Activated T-helper 2 cell treated with anti-CD3 and anti-CD28 coated beads, Interferon-gamma antibody, Interleukin-2, Interleukin-4, amounts not matched to agents 10 μg/mL and 5 μg/mL and 100 μg/mL, durations not matched to agents 14 hours and 24 hours and 36 hours (primary cell): ENCODE measurements at places on chromosomes 11 and 22.

DNA sequence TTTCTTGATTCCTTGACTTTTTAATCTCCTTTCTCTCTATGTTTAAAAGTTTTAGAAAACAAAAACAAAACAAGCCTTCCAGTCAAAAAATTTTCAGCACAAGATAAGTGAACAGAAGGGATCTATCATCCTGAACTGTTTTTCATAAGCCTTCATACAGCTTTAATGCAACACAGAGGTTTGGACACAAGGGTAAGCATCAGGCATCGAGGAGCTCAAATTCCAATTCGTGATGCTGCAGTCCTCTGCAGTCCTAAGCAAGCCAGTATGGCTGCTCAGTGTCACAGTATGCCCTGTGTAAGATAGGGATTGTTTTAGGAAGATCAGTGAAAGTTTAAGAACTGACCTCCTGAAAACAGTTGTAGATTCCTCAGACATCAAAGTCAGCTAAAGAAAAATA lies 740.9 kb downstream of the NTM start:
- DNase-seq: no peak

GRCh38 chr11:44260081-44260480 lies 49.9 kb downstream of the ALX4 start:
- no peak for DNase-seq

DNA sequence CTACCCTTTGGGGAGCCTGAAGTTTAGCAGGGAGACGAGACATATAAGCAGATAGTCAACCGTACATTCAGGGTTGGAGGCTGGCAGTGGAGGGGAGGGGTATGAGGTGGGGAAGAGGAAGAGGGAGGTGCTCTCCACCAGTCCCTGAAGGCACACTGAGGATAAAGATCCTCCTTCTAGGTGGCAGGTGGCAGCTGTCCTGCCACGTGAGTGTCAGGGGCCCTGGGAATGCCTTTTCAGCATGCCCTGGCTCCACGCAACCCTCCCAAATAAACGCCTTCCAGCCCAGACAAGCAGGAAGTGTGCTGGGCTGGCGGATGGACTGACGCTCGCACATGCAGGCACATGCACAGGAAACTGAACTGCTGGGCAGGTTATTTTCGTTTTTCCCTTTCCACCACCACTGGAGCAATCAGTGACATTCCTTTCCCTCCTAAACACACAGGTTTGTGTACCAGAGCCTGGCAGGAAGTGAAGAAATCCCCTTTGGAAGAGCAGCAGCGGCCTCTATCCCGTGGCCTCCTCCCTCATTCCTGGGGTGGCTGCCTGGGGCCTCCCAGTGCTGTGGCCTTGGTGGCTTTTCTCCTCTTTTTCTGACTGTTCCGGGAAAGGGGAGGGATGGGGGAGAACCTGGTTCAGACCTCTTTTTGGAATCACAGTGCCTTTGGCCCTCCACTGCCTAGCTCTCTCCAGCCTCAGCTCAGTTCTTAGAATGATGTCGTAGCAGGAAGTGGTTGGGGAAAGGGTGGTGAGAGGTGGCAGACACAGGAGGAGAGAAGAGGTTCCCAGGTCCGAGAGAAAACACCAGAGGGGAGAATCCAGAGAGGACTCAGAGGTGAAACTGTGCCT lies 157.0 kb upstream of the TIMP3 start:
- no peak for DNase-seq

DNA sequence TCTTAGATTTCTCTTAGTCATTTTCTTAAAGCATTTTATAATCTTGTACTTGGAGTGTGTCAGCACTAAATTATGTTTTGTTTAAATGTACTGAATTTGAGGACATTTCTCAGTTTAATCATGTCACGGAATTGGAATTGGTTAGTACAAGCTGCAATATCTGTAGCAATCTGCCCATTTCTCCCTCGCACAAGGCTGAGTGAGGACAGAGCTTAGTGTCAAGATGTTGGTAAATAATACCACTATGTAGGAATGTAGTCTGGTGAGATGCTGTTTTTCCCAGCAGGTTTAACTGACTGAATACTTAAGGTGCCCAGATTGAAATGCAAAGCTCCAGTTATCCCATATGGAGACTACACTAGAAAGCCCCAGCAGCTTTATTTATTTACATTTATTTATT lies 30.6 kb downstream of the SREBF2 start:
- no peak for DNase-seq

DNA sequence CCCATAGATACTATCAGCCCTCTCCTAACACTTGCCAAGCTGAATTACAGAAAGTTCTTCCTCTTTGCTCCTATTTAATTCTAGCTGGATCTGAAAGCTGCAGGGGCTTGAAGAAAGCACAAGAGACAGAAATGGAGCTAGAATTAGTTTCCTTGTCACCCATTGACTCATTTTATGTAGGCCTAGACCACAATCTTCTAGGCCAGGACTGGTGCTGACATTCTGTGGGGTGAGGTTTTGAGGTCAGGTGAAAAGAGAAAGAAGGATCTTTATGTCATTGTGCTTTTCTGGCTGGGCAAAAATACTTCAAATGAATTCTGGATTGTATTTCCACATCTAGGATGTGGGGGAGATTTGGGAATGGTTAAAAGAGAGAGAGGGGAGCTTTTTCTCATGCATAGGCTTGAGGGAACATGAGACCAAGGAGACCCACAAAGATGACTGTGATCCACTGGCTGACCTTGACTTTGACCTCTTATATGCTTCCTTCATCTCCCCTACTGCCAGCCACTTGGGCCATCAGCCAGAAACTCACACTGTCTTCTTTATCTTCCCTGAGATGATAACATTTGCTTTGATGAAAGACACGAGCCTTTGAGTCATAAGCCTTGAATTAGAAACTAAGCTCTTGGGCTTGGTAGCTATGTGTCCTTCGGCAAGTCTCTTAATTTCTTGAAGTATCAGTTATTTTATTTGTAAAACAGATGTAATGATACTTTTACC lies 274.9 kb upstream of the CADM1 start:
- DNase-seq: no peak

GRCh38 chr11:71384561-71384960 lies 63.6 kb downstream of the DHCR7 start:
- no peak for DNase-seq

DNA sequence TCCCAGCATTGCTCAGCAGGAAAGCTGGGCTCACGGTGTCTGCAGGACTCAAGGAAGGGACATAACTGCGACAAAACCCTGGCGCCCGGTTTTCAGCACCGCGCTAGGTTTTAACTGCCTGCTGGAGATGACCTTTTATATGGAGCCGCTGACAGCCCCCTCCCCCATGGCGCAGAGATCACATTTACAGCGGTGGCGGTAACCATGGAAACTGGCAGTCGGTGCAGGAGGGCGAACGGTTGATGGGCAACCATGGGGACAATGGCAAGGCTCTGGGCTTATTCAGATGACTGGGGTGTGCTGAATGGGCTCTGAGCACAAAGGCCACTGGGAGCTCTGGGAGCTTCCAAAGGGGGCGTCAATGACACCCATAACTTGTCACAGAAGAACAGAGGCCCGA lies 37.2 kb downstream of the CELSR1 start:
- DNase-seq: no peak

- no peak for DNase-seq
These were observed 17.8 kb upstream of the P2RY2 start for GRCh38 chr11:73200256-73200655.

DNA sequence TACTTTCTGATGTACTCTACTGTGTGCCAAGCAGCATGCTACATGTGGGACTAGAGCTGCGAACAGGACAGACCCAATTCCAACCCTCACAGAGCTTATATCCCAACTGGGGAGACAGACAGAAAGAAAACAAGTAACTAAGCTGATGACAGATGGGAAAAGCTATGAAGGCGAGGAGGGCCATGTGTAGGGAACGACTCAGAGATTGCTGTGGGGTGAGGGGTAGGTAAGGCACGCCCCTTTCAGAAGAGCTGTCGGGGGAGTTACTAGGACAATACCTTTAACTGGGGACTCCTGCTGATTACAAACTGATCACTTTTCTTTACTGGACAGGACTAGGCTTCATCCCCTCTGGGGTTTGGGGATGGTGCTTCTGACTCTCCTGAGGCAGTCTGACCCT lies 48.9 kb downstream of the ST3GAL4 start:
- DNase-seq: no peak

GRCh38 chr11:111633756-111634362 lies 31.6 kb downstream of the SIK2 start:
- no peak for DNase-seq

GRCh38 chr11:134987223-134987768 lies 575.3 kb upstream of the B3GAT1 start:
- no peak for DNase-seq

DNA sequence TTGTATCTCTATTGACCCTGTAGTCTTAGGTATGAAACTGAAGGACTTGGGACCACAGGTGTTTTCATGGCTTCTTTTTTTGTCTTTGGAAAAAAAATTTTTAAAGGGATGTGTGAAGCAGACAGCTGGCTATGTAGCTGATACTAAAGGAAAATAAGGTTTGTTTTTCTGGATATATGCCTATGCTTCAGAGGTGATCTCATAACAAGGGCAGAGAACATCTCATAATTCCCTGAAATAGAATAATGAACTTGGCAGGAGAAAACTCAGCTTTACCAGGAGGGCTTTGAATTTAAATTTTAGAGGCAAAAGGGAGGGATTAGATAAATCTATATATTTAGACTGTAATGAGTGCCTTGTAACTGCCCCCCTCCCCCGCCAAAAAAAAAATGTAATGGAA lies 714.9 kb downstream of the OPCML start:
- DNase-seq: no peak

DNA sequence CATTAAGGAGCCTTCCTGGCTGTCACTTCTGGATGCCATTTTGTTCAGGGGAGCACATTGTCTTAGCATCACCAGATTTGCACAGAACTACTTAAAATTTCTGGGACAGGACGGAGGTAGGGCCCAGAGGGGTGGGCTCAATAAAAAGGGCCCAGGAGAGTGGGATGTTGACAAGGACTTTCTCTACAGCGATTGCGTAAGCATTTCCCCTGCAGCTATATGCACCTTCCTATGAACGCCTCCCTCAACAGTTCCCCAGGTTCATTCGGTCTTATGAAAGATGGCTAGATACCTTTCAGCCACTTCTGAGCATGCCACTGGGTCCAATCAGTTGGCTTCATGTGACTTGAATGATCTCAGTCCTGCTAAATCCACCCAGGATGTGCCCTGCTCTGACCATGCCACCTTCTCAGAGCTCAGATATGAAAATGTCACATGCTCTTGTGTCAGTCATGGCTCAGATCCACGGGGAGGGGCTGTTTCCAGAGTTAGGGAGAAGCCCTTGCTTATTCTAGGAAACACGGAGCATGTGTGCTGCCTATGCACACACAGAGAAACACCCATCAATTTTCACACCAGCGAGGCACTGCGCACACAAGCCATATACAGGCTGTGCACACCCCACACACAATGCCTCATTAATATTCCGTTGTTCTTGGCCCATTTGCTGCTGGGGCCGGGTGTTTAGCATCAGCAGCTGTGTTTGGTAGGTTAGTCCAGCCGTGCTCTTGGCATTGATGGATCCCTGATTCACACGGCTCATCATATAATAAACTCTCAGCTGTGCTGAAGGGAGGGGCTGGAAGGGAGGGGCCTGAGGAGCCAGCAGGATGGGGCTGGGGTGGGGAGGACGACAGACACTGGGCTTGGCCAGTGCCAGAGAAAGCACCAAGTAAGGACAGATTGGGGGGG lies 52.5 kb upstream of the NNMT start:
- no peak for DNase-seq

DNA sequence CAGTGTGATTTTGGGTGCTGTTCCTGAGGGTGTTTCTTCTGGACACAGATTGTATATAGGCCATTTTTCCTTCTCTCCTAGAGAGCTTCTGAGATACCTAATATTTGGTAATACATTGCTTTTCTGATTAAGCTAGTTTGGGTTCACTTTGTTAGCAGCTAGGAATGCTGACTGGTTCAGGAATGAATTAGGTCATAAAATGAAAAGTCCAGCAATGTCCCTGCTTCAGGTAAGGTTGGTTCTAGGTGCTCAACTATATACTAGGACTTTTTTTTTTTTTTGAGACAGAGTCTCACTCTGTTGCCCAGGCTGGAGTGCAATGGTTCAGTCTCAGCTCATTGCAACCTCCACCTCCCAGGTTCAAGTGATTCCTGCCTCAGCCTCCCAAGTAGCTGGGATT lies 32.9 kb upstream of the APOL5 start:
- DNase-seq: no peak

- DNase-seq: no peak
These were observed 40.9 kb downstream of the PRDM11 start for GRCh38 chr11:45187375-45187774.

GRCh38 chr11:8098879-8099278 lies 17.9 kb downstream of the TUB start:
- DNase-seq: no peak

GRCh38 chr11:9665749-9666148 lies 1.9 kb downstream of the SWAP70 start:
- no peak for DNase-seq

DNA sequence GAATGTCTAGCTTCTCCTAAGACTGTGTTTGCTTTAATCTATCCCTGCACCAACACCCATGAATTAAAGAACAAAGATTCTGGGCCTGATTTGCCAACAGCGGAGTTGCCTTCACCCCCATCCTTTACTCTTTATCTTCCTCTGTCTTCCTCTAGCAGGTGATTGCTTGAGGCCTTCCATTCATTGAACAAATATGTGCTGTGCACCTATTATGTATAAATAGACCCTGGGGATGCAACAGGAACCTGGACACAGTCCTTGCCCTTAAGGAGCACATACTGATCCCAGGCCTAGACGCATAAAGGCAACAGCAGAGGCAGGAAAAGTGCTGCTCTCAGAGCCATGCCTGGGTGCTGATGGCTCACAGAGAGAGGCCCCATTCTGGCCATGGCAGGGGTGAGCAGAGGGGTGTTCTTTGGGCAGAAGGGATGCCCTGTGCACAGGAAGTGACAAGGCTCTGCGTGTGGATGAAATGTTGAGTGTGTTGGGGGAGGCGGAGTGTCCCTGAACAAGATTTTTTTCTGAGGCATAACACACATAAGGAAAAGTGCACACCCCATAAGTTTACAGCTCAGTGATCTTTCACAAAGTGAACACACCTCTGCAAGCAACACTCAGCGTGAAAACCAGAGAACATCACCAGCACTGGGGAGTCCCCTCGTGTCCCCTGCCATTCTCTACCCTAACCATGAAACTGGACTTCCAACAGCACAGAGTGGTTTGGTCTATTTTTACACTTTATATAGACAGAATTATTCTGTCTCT lies 145.9 kb downstream of the GRIK4 start:
- no peak for DNase-seq
